Femur (tissue), 1 donor: ENCODE measurements at places on chromosomes 2 and 18.

DNA sequence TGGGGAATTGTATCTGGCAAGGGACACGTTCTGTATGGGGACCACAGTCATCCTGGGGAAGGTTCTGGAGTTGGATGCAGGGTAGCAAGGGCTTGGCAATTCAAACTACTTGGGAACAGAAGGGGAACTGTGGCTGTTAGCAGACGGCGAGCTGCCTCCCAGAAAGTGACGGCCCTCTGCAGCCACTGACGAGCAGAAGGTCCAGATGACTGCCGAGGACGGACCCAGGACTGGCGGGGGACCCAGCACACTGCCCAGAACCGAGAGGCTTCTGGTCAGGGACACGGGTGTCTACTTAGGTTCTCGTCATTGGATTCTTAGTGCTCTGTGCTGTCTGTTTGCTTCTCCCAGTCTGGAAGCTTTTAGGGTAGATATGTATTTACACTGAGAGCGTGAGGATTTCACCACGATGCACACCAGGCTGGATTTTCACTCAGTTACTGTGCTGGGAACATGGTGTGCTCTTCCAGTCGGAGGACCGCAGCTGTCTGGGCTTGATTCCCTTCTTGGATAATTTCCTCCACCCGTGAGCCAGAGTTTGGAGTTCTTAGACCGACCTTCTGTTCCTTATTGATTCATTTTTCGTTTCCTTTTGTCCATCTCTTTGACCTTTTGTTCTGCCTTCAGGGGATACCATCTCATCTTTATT, 13.4 kb downstream of the GPR35 start:
- peak; percentile 68 for DNase-seq

GRCh38 chr2:17850151-17850550, 28.3 kb upstream of the KCNS3 start:
- DNase-seq = no peak

DNA sequence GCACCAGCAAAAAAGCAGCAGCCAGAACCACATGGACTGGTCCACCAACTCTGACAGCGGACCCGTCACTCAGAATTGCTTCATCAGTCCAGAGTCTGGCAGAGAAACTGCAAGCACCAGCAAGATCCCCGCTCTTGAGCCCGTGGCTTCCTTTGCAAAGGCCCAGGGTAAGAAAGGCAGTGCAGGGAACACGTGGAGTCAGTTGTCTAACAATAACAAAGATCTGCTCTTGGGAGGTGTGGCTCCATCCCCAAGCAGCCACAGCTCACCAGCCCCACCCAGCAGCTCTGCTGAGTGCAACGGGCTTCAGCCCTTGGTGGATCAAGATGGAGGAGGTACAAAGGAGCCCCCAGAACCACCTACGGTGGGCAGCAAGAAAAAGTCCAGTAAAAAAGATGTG, 269.3 kb downstream of the SETBP1 start:
- DNase-seq = no peak

- DNase-seq = no peak
Observed at GRCh38 chr18:35634323-35634722, 52.8 kb downstream of the GALNT1 start.

DNA sequence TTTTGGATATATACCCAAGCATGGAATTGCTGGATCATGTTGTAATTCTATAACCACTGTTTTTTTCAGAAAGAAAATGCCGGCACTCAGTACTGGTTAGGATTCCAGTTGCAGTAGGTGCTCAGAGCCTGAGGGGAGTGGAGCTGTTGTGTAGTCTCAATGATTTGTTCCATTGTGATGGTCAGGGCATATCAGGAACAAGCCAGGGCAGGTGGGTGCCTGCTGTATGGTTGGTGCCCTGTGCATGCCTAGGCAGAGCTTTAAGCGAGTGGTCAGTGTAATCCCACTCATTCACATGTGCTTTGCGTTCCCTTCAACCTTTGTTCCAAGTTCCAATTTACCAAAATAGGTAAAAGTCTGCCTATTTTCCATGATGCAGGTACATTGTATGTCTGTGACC, 100.9 kb downstream of the FHOD3 start:
- DNase-seq = no peak

GRCh38 chr18:53789376-53790247, 434.9 kb downstream of the MBD2 start:
- no peak for DNase-seq

DNA sequence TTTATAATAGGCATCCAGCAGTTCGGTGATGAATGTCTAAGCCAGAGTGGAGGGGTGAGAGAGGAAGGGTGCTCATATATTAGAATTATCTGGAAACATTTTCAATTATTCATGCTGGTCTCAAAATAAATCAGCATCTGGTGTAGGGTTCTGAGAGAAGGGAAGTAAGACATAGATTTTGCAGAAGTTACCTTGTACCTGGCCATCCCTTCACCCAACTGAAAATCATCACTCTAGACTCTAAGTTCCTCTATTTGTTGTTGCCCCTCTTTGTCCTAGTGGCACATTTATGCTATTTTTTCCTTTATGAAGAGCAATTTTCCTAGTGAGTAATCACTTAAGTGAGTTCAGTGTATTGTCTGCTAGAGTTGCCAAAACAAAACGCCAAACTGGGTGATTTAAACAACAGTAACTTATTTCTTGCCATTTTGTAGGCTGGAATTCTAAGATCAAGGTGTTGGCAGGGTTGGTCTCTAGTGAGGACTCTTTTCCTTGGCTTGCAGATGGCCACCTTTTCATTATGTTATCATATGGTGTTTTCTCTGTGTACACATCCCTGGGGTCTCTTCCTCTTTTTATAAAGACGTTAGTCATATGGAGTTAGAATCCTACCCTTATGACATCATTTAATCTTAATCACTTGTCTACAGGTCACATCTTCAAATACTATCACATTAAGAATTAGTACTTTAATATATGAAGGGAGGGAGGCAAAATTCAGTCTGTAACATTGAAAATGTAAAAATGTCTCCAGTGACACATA, 129.9 kb upstream of the KLHL14 start:
- DNase-seq = no peak

- no peak for DNase-seq
Observed at GRCh38 chr2:210591663-210592062, 35.3 kb downstream of the CPS1 start.

- no peak for DNase-seq
Observed at GRCh38 chr2:74375838-74376237, 4.3 kb downstream of the DCTN1 start.

DNA sequence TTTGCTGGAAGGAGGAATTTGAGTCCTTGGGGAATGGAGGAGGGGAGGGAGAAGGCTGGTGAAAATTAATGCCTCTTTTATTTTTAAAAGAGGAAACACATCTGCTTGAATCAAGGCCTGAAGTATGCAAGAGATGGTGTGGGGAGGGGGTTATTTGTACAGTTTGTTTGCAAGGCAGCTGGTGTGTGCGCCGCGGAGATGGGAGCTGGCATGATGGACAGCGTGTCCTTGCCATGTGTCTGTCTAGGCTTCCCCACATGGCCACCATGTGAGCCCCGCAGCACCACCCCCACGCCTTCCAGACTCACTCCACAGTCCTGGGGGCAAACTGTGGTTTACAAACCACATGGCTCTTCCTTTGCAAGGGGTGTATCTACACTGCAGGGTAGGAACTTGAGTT, 154.8 kb upstream of the APCDD1 start:
- no peak for DNase-seq

- no peak for DNase-seq
Observed at GRCh38 chr18:31965316-31965970, 22.5 kb upstream of the TRAPPC8 start.

GRCh38 chr2:71467180-71467815, 13.9 kb downstream of the DYSF start:
- DNase-seq = no peak

GRCh38 chr2:146392631-146393030, 1452.2 kb upstream of the ACVR2A start:
- peak; percentile 27 for DNase-seq

DNA sequence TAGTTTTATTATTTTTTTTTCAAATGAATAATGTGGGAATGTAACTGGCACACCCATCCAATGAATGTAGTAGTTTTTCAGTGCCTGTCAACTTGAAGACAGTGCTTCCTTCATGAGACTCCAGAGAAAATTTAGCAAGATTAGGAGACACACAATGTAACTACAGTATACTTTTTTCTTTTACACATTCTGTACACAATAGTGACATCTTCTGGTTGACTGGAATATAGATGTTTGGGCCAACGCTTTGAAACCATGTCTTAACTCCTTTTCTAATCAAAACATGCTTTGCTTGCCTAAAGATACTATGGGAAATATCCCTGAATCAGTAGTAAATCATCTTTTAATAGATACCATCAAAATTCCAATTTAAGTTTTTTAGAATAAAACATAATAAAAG, 229.5 kb upstream of the ZC3H15 start:
- DNase-seq = no peak

- no peak for DNase-seq
Observed at GRCh38 chr18:8562070-8562469, 47.2 kb upstream of the RAB12 start.

- no peak for DNase-seq
Observed at GRCh38 chr2:120760446-120761135, 24.9 kb downstream of the GLI2 start.

GRCh38 chr2:29317077-29317517, 201.9 kb downstream of the CLIP4 start:
- DNase-seq = no peak

DNA sequence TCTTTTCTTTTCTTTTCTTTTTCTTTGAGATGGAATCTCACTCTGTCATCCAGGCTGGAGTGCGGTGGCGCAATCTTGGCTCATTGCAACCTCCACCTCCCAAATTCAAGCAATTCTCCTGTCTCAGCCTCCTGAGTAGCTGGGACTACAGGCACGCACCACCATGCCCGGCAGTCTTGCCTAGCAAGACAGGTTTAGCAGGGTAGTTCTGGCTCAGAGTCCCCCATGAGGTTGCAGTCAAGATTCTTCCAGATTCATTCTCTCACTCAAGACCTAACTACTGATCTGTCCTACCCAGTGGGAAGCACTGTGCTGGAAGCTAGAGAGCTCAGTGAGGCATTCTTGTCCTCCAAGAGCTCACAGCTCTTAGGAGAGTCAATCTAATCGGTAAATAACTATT, 17.6 kb upstream of the ZAP70 start:
- DNase-seq = no peak

DNA sequence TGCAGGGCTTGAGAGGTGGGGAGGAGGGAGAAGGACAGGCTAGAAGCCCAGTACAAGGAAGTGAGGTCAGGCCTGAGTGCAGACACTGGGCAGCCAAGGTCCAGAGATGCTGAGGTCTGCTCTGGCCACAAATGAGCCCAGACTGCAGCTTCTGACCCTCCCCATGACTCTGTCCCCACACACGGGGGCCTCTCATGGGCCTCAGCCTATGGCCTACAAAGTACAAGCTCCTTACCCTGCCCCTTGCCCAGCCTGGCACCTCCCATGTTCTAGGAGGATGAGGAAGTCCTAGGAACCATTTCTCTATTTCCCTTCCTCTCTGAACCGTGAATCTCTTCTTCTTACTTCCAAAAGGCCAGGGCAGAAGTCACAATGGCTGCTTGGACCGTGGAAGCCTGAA, 193.8 kb downstream of the ANKRD30B start:
- no peak for DNase-seq

GRCh38 chr18:49846361-49846662, 33.0 kb upstream of the ACAA2 start:
- peak; percentile 49 for DNase-seq

DNA sequence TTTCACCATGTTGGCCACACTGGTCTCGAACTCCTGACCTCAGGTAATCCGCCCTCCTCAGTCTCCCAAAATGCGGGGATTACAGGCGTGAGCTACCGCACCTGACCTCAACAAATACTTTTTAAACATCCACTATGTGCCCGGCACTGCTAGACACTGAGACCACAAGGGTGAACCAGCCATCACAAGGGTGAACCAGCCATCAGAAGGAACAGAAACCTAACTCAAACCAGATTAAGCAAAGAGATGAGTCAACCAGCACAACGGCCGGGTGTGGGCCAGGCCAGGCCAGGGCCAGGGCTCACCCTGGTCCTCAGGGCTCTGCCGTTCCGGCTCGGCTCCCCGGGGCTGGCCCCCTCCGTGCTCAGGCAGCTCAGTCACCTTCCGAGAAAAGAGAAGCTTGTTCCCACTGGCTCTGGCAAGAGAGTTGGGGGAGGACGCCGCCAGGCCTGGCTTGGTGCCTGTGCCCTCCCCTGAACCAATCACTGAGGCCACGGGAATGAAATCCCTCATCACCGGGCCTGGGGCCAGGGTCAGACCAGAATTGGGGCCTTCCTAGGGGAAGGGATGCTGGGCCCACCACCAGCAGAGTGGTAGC, 4.4 kb downstream of the TEX44 start:
- peak; percentile 78 for DNase-seq

DNA sequence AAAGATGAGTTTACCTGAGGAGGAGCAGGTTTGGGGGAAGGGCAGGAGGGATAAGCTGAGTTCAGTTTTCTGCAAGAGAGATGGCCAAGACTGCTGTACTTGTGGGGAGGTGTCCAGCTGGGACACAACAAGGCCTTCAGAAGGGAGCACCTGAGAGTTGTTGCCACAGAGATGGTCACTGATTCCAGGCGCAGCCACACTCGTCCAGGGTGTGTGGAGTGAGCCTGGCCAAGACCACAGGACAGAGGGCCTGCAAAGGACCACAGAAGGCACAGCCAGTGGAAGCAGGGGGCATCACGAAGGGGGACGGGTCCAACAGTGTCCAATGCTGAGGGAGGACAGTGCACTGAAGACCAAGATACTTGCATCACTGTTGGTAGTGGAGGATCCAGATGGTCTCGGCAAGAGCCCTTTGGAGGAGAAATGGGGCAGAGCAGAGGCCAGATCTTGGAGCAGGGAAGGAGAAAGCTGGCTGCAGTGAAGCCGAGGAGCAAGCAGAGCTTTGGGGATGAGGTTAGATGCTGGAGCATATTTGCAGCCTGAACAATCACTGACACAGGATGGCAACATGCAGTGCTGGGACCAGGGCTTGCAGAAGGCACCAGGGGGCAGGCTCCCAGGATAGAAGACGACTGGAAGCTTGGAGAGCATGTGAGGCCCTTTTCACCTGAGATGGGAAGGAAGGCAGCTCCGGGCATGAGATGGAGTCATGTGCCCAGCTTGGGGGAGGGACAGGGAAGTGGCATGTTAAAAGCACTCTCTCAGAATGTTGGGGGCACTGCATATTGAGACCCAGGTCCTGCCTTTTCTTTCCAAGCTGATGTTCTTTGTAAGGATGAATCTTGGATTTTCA, 214.0 kb downstream of the CYP26B1 start:
- peak; percentile 19 for DNase-seq

- DNase-seq = no peak
Observed at GRCh38 chr2:233234264-233234663, 17.2 kb upstream of the ATG16L1 start.

DNA sequence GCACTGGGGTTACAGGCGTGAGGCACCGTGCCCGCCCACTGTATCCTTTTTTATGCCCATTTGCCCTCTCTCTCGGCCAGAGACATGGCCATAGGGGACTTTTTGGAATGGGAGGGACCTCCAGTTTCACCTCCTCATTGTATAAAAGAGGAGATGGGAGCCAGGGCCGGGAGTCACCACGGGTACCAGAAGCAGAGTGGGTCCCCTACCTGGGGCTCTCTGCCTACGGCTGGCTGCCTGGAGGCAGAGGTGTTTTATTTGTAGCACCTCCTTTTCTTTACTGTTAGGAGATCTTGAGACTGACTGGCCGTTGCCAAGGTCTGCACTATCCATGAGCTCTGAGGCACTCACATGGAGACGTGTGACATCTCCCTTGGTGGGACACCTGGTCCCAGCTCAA, 162.8 kb downstream of the LDLRAD4 start:
- DNase-seq = no peak
